ENCODE measurements at places on chromosomes 4 and X.

DNA sequence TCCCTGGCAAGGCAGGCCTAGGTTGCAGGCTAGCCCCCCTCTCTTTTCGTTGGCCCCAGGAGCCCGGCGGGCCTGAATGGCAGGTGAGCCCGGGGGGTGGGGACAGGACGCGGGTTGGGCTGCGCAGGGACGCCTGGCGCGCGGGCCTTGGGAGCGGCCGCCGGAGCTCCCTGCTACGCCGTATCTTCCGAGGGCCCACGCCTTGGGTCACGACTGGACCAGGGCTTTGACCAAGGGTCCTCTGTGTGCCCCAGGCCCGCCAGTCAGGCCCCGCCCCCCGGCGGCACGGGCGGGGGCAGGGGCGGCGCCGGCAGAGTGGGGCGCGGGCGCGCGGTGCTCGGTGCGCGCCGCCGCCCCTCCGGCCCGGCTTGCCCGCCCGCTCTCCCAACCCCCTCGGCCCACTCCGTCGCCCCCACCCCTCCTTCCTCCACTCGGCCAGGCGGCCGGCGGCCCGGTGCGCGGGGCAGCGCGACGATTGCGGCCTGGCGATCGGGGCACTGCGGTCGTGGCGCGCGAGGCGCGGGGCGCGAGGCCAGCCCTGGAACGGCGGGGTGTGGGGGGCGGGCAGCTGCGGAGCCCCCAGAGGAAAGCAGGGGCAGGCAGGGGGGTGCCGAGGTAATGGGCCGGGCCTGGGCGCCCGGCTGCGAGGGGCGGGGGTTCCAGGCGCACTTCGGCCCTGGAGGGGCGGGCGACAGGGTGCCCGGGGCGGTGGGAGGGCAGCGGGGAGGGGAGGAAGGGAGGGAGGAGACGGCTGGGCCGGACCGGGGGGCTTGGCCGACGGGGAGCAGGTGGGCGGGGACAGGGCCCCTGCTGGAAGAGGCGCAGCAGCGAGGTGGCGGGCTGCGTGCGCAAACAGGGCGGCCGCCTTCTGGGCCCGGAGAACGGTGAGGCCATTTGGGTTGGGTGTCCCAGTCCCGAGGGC is at the start of gene PRRG3:
TSS of gene PRRG3 (plus strand) at position 798 of the 922 bp plus-strand sequence. CDS start 3,357 bp downstream, outside the sequence.
- no peak for DNase-seq

DNA sequence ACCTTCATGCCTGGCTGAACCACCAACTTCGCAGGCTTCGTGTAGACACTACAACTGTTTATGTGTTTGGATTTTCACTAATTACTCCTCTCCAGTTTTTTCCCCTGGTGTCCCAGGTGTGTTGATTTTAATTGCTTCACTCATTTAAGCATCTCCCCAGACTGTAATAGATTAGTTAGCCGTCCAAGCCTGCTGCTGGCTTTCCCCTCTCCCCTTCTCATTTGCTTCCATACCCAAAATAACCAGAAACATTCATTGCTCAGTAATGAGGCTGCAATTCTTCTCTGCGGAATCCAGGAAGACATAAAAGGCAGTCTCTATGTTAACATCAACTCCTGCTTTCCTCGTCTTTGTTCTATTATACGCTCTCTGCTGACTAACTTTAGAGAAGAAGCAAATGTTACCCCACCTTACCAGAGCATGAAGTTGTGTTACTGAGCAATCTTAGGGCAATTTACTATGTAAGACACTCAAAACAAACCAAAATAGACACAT is 37.9 kb upstream of the SCRG1 start:
- no peak for DNase-seq

DNA sequence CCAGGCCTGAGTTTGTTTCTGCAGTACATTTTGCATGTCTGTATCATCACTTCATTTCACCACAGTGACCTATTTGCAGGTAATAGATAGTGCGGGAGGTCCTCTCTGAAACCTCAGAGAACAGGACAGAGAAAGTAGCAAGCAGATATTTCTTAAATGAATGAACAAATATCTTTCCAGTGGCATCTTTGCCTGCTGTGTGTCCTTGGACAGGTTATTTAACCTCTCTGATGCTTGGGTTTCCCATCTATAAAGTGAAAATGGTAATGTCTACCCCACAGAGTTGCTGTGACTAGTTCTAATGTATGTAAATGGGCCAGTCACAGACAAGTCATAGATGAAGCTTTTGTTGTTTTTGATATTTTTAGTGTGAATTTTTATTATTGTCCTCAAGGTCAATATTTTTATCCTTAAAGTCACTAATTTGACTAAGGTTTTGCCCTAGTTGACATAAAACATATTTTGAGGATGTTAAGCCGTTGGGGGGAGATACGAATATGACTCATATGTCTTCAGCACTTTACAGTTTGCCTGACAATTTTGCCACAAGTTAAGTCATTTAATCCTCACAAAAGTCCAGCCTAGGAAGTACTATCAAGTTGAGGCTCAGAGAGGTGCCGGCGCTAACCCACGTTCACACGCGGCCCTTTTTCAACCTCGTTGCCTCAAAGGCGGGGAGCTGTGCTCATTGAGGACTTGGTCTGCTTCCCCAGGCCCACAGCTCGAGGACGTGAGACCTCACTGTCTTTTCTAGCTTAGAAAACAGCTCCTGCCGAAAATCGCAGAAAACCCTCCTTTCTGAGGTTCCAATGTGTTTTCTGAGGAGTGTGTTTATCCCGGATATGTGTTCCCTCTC is 126.7 kb upstream of the STX18 start:
- DNase-seq = no peak

GRCh38 chr4:107094976-107095375 is 58.9 kb upstream of the DKK2 start:
- DNase-seq = no peak

DNA sequence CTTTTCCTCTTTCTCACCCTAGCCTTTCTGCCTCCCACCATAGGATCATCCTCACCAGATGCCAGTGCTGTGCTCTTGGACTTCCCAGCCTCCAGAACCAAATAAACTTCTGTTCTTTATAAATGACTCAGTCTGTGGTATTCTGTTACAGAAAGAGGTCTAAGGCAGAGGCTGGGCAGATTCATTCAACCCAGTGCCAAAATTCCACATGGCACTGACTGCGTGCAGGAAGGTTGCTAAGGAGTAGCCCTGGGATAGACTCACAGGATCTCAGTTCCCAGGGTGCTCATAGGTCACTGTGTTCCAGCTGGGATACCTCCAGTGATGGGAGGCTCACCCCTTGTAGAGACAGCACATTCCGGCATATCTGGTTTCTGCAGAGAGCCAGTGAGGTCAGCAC is 22.0 kb downstream of the SORCS2 start:
- no peak for DNase-seq

All from stimulated activated CD8-positive, alpha-beta memory T cell treated with anti-CD3 and anti-CD28 coated beads, Interleukin-2, amount 100 ng/mL, for 48 hours (primary cell).